ENCODE measurements at places on chromosomes 6 and 20. TPM values are rescaled to one million over a fixed set of nuclear protein-coding genes. Genes with fewer than 3 reads are reported as not detected.

MUC21 gene
- total RNA-seq: not detected

SCUBE3 gene
- total RNA-seq: 0.20 TPM

PHACTR3 gene
- total RNA-seq: not detected

SLC13A3 gene
- 0.30 TPM for total RNA-seq

TMEM30A gene
- 51.5 TPM for total RNA-seq

TMEM181 gene
- total RNA-seq: 17.7 TPM

SLC17A4 gene
- total RNA-seq: not detected

CHRNA4 gene
- not detected for total RNA-seq

ZC3H12D gene
- total RNA-seq: 25.5 TPM

PEX6 gene
- total RNA-seq: 27.1 TPM

PTPRA gene
- total RNA-seq: 68.1 TPM

SNAP25 gene
- not detected for total RNA-seq

MYBL2 gene
- 81.1 TPM for total RNA-seq

SSTR4 gene
- not detected for total RNA-seq

RGS17 gene
- not detected for total RNA-seq

ADGRF5 gene
- total RNA-seq: not detected

CCM2L gene
- not detected for total RNA-seq

DCDC2 gene
- not detected for total RNA-seq

ETV7 gene
- total RNA-seq: 9.8 TPM

PTK6 gene
- total RNA-seq: 0.31 TPM

TINAG gene
- total RNA-seq: not detected

PDE10A gene
- not detected for total RNA-seq

EYA2 gene
- not detected for total RNA-seq

ANKRD66 gene
- not detected for total RNA-seq

SLC17A5 gene
- total RNA-seq: 9.3 TPM

KHDC3L gene
- total RNA-seq: not detected

PPP1R10 gene
- 151 TPM for total RNA-seq

AGER gene
- total RNA-seq: 47.4 TPM

LRRC1 gene
- total RNA-seq: 4.2 TPM

SIRPD gene
- 0.30 TPM for total RNA-seq

PHACTR1 gene
- total RNA-seq: 1.5 TPM

TPX2 gene
- 114 TPM for total RNA-seq

RPN2 gene
- 135 TPM for total RNA-seq

SMLR1 gene
- total RNA-seq: not detected

PTCRA gene
- not detected for total RNA-seq

TPD52L1 gene
- total RNA-seq: not detected

GTPBP2 gene
- 115 TPM for total RNA-seq

TXLNB gene
- total RNA-seq: 0.69 TPM

STX11 gene
- total RNA-seq: 11.2 TPM

MYB gene
- total RNA-seq: 8.4 TPM

SMPDL3A gene
- total RNA-seq: not detected

HLA-A gene
- total RNA-seq: 2,013 TPM

SLC2A10 gene
- total RNA-seq: not detected

PTCHD4 gene
- not detected for total RNA-seq

CD24 gene
- total RNA-seq: 0.68 TPM

HLA-DQB2 gene
- not detected for total RNA-seq

HSF2 gene
- 20.7 TPM for total RNA-seq

SALL4 gene
- total RNA-seq: 0.11 TPM

GSTA2 gene
- total RNA-seq: not detected

LY6G5B gene
- total RNA-seq: 36.4 TPM

CPNE5 gene
- total RNA-seq: 0.99 TPM
